Right renal pelvis (tissue), 4 donors: ENCODE measurements at places on chromosomes 3 and 15.

DNA sequence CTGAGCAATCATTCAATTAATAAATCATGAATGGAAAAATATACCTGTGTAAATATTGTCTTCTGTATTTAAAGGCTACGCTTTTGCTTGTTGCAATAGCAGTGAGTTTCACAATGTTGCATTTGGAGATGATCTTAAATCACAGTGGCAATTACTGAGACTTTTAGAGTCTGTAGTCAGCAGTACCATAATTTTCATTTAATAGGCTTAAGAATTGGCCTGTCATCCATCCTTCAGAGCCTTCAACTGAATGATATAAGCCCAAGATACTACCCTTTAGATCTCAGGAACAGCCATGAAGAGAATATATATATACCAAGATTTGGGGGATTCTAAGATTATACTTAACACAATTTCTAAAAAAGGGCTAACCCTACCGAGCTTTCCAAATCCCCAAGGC lies 458.1 kb downstream of the GBE1 start:
- no peak for DNase-seq

DNA sequence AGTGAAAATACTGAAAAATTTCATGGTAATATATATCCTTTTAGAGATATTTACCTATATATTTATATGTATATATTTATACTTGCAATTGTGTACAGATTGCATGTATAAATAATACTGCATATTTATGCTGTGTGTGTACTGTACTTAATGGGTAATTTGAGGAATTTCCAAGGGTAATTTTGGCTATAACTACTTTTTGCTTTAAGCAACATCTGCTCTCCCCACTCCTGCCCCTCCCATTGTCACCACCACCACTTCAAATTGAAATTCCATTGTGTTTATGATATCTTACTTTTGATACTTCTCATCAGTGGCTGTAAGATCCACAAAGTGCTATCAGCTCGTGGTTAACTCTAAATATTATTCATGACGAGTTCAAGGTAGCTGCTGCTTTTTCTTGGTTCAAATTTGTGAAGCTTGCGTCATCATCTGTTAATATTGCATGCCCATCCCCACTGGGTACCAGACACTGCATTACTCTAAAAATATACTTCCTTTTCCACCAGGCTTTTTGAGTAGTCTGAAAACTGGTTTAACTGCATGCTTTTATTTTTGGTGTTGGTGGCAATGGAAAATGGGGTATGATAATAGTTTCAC lies 91.7 kb upstream of the MITF start:
- DNase-seq, result no peak

DNA sequence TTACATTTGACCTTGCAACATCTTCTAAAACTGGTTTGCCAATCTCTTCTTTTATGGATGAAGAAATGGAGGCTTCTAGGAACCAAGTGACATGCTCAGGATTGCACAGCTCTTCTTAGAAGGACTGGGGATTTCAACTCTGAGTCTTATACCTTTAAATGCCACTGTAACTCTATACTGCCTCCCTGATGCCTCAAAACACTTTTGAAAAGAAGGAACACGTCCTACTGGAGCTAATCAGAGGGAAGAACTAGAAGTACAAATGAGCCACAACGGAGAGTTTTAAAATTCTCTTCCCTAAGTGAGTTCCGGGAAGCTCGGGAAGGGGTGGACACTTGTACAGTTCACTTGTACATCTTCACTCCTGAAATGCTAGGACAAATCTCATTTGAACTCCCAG lies 949 bp upstream of the MITF start:
- no peak for DNase-seq

- DNase-seq, result no peak
These were observed 156.0 kb downstream of the CACNA1D start for GRCh38 chr3:53650424-53650823.

DNA sequence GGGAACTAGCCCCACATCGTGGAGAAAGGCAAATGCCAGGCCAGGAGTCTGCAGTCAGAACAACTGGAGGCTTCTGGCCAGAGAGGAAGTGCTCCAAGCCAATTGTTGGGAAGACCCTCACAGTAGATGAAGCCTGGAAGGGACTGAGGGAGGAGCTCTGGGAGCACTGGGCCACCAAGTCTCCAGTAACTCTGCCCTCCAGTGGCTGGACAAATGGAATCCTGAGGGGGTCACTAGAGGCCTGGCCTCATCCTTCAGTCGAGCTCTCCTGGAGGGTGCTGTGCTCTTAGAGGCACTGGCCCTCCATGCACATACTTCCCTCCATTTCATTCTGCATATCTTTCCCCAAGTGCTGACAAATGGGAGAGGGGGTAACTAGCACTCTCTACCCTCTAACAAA lies 103.0 kb downstream of the MYLK start:
- no peak for DNase-seq

- DNase-seq, result no peak
These were observed 30.1 kb upstream of the HCN4 start for GRCh38 chr15:73398861-73399260.
